ENCODE measurements at places on chromosomes 11 and 22.

- DNase-seq, result no peak
Measured at GRCh38 chr11:119537306-119538253, 114.6 kb upstream of the THY1 start.

DNA sequence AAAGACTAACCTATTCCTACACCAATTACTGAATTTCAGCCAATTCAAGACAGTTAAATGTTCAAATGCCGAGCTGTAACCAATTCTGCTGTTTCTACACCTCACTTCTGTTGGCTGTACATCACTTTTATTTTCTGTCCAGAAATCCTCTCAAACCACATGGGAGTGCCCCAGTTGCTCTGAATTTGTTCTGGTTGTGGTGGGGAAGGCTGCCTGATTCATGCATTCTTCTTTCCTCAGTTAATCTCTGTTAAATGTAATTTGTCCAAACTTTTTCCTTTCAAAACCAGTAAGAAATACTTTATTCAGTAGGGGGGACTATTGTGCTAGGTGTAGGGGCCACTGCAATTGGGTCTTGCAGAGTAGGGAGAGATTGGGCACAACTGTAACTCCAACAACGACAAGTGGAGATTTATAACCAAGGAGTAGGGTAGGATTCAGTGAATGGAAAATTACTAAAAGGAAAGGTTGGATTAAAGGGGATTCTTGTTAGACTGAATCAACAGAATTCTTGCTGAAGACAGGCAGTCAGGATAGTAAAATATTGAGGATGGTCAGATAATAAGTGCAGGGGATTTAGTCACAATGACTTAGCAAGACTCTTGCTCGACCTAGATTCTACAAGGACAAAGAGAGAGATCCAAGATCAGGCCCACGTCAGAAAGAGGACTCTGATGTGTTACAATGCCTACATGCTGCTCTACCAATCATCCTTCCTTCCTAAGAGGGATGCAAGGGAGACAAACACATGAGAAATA is 593.5 kb upstream of the FAT3 start:
- no peak for DNase-seq

DNA sequence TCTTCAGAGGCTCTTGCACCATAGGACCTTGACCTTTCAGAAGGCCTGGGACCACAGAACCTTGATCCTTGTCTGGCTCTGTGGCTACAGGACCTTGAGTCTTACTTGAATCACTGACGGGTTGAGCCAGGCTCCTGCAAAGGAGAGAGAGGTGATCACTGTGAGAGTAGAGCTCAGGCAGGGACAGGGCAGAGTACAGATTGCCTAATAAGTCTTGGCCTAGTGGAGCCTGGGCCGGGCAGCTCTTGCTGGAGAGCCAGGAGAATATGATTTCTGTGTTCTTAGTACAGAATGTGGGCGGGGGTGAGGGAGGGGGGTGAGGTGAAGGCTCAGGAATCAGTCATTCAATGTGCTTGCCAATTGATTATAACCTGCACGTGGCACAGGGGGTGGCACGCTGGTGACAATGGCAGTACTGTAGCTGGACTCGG is 26.0 kb downstream of the SERPINH1 start:
- no peak for DNase-seq

DNA sequence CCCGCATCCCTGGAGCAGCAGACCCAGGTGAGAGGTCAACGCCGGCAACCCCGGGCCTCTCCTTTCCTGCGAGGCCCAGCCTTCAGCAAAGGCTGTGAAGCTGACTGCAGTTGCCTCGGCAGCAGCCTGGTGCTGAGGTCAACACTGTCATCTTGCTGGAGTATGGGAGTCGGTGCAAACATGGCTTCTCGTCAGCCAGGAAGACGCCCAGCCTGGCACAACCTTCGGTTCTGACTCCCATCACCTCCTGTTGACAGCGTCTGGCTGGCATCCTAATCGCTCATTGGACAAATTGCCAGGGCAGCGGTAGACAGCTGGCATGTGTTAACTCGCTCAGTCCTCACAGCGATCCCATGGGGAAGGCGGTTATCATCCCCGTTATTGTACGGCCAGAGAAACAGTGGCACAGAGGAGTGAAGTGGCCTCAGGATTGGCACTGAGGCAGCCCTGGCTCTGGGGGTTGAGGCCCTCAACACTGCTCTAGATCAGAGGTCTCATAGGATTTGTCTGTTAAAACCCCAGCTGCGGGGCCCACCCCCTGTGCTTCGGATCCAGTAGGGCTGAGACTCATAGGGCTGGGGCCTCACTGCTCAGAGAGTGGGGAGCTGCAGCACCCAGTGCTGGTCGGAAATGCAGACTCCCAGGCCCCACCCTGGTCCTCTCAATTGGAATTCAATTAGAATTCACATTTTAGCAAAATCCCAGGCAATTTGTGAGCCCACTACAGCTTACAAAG is 39.3 kb upstream of the TP53I11 start:
- DNase-seq, result peak; percentile 77

- peak; percentile 71 for DNase-seq
Measured at GRCh38 chr22:49255154-49255553, 572.5 kb downstream of the BRD1 start.

- DNase-seq, result no peak
Measured at GRCh38 chr11:100367892-100368291, 319.2 kb upstream of the ARHGAP42 start.

DNA sequence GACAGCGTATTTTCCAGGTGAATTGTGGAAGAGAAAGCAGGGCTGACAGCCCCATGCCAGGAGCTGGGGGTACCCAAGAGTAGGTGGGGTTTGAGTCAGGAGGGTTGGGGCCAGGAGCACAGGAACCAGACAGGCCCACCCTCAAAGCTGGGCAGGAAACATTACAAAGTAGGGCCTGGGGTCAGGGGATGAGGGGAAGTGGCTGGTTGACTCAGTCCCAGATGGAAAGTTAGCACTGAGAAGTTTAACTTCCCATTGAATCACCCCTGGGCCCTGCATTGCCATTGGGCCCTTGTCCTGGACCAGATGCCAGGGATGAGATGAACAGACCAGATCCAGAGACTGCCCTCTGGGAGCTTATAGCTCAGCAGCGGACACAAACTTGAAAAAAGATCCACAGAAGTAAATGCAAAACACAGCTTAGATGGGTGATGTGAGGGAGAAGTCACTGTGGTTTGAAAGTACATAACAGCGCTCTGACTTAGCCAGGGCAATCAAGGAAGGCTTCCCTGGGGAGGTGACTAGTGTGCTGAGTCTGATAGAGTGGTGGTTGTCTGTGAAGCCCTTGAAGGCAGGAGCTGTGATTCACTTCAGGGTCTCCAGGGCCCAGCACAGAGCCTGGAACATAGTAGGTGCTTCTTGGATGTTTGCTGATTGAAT is 2.2 kb downstream of the MAFF start:
- no peak for DNase-seq

DNA sequence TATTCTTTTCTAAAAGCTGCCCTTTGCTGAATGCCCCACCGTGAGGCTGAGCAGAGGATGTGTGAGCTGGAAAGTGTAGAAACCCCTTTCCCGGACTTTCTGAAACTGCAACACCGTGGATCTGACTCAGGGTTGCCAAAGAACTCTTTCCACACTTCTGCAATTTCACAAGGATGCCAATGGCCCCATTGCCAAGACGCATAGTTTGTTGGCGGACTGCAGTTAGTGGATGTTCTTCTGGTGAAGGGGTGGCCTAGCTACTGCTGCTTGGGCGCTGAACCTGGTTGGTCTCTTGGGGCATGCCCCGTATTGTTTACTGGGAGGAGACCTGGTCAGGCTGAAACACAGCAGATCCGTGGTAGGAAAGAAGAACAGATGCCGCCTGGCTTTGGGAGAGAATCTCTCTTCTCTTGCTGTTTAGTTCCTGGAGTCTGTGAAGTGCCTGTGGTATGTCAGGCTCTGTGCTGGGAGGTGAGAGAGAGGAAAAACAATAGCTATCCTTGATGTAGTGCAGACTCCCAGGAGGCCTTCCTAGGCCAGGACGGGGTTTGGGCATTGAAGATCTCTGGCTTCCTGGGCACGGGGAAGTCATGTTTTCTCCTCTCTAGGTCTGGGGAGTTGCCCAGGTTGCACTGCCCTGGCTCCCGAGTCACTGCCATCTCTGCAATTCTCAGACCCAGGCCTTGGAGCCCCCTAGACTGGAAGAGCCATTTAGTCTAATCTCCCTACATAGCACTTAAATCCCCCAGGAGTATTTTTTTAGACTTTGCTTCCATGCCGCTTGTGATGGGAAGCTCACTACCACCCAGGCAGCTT is 26.9 kb downstream of the CD82 start:
- no peak for DNase-seq

GRCh38 chr11:43735961-43736360 is 55.4 kb downstream of the HSD17B12 start:
- DNase-seq, result no peak

DNA sequence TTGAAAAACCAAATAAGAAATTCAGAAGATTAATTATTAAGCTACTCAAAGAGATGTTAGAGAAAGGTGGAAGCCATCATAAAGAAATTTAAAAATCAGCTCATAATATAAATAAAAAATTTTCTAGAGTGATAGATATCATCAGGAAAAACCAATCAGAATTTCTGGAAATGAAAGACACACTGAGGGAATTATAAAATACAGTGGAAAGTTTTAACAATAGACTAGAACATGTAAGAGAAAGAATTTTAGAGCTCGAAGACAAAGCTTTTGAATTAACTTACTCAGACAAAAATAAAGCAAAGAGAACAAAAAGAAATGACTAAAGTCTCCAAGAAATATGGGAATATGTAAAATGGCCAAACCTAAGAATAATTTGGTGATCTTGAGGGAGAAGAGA is 1926.9 kb upstream of the RAG2 start:
- no peak for DNase-seq

DNA sequence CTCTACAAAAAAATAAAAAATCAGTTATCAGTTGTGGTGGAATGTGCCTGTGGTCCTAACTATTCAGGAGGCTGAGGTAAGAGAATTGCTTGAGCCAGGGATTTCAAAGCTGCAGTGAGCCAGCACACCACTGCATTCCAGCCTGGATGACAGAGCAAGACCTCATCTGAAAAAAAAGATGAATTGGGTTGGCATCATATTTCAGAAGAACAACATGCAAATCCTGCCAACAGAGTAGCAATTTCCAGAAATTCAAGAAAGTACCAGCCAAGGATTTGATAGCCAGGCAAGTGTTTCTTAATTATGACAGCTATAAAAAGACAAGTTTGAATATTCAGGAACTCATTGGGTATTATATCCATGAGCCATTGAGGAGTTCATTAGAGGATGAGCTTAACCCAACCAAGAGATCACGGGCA is 75.2 kb downstream of the USP47 start:
- no peak for DNase-seq

DNA sequence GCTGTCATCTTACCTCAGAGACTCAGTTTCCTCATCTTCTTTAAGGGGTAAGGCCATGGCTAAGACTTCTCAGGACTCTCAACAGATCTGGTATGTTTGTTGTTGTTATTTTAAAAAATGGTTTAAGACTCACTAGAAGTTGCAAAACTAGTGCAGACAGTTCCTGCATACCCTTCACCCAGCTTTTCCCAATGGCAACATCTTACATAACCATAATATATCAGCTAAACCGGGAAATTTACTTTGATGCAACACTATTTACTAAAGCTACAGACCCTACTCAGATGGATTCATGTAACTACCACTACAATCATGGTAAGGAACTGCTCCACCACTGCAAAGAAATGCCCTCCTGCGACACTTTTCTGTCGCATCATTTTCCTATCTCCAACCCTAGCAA is 20.4 kb downstream of the LGR4 start:
- DNase-seq, result no peak

- DNase-seq, result no peak
Measured at GRCh38 chr11:84164728-84165127, 878.6 kb upstream of the CCDC90B start.

DNA sequence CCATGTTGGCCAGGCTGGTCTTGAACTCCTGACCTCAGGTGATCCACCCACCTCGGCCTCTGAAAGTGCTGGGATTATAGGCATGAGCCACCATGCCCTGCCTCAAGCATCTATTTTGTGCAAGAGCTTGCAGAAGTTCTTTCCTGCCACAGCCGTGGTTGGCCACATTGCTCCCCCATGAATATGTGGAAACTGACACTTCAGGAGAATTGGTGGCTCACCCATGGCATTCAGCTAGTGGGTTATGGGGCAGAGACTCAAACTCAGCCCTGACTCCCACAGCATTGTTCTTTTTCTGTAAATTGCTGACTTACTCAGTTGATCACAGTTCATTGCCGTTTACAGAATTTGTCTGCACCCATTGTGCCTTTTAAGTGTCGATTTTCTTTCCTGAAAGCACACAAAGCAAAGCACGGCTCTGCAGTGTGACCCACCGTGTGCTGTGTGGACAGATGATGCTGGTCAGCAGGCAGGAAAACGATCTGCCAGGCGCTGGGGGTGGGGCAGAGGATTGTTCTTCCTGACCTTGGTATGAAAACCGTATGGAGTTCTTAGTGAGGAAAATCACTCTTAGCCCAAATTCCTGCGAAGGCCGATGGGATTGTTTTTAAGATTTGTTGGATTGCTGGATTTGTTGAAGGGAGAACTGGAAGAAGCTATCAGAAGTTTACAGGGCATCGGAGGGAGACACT is 115.6 kb downstream of the PTPRJ start:
- DNase-seq, result peak; percentile 46

GRCh38 chr22:48248901-48249455 is 1486.5 kb downstream of the TBC1D22A start:
- no peak for DNase-seq

DNA sequence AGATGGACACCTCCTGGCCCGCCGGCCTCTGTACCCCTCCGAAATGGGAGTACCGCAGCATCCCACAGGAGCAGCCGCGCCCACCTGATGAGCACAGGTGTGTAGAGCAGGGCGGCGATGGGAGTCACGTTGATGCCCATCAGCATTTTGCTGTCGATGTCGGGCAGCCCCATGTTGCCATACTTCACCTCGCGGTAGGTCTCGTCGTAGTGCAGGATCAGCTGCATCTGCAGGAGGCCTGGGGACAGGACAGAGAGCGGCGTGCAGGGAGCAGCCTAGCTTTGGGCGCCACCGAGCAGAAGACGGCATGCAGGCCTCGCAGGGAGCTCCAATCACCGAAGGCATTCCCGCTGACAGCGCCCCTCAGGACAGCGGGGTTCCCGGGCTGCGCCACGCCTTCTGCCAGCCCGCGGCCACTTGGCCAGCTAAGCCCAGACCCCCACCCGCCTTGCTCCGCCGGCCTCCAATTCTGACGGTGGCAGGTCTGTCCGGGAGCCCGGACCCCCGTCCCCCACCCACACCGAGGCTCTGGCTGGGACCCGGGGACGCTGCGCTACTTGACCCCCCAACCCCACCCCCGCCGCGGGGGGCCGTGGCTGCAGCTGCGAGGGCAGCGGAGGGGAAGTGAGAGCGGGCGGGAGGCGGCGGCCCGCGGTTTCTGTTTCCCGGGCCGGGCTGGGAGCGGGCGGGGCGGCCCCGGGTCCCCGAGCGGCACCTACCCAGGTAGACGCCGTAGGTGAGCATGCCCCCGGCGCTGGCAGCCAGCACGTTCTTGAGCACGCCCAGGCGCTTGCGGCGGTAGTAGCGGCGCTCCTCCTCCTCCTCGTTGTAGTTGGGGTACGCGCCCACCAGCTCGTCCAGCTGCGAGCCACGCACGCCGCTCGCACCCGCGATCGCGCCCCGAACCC is 705 bp downstream of the UNC93B1 start:
- DNase-seq, result no peak

DNA sequence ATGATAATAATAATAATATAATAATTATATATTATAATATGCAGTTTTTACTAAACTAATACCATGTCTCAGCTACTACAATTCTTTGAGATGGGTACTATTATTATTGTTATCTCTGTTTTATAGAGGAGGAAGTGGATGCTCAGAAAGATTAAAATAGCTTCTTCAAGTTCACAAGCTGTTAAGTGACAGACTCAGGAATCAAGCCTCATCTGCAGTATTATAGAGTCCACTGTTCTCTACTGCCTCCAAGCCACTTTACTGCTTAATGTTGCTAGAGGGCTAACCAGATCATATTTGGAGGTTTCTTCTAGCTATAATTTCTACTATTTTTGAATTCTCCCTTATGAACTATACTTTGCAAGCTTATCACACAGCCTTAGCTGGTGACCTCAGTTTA is 62.7 kb downstream of the CSTPP1 start:
- DNase-seq, result no peak

Measured in osteocyte (in vitro differentiated cells).